ENCODE measurements at places on chromosomes 12 and 14. TPM values are rescaled to one million over a fixed set of nuclear protein-coding genes. Genes with fewer than 3 reads are reported as not detected.

Gene SELPLG
- total RNA-seq = 6.6 TPM

Gene NEUROD4
- total RNA-seq = not detected

Gene PEBP1
- 187 TPM for total RNA-seq

Gene SYT1
- 4.1 TPM for total RNA-seq

Gene A2ML1
- not detected for total RNA-seq

Gene IL31
- not detected for total RNA-seq

Gene ARHGAP9
- total RNA-seq = 0.66 TPM

DNA sequence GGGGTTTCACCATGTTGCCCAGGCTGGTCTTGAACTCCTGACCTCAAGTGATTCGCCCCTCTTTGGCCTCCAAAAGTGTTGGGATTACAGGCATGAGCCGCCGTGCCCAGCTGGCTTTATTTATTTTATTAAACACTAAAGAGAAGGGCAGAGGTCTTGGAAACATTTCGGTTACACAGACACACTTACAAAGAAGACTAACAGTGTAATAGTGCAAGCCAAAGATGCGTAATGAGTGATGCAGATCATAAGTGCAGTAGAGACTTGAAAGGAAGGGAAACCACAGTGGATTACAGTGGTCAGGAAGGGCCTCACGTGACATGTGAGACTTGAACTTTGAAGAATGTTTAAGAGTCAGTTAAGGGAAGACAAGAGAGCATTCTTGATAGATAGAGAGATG is 33.9 kb upstream of the CDK17 start:
- peak; percentile 39 for DNase-seq

DNA sequence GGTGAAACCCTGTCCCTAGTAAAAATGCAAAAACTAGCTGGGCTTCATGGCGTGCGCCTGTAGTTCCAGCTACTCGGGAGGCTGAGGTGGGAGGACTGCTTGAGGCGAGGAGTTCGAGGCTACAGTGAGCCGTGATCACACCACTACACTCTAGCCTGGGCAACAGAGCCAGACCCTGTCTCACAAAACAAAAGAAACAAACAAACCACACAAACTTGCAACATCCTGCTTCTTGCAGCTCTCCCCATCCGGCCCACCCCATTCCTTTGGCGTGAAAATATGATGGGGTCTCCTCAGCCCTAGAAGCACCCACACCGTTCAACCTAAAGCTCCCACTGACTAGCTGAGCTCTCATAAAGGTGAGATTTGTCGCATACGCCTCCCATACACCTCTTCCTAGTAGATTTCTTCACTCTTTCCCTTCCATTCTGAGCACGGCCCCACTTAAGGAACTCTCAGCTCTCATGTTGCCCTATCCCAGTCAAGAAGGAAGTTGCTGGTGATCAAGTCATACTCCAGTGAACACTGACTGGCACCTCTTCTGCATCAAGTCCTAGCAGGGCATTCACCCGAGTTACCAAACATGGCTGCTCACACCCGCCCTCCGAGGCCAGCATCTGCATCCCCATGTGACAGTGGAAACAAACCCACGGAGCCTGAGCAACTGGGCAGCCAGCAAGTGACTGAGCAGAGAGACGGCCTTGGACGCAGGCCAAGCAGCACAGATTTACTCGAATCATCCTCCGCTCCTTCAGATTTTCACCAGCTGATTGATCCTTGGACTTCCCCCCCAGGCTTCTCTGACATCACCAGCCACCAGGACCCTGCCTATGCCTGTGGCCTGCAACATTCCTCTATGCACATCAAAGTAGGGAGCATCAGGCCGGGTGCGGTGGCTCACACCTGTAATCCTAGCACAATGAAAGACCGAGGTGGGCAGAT is 18.9 kb upstream of the CD27 start:
- DNase-seq = no peak

- DNase-seq = peak; percentile 2
Measured at GRCh38 chr12:72057330-72057914, 118.8 kb downstream of the TPH2 start.

- DNase-seq = no peak
Measured at GRCh38 chr12:49388682-49389386, 21.6 kb downstream of the SPATS2 start.

DNA sequence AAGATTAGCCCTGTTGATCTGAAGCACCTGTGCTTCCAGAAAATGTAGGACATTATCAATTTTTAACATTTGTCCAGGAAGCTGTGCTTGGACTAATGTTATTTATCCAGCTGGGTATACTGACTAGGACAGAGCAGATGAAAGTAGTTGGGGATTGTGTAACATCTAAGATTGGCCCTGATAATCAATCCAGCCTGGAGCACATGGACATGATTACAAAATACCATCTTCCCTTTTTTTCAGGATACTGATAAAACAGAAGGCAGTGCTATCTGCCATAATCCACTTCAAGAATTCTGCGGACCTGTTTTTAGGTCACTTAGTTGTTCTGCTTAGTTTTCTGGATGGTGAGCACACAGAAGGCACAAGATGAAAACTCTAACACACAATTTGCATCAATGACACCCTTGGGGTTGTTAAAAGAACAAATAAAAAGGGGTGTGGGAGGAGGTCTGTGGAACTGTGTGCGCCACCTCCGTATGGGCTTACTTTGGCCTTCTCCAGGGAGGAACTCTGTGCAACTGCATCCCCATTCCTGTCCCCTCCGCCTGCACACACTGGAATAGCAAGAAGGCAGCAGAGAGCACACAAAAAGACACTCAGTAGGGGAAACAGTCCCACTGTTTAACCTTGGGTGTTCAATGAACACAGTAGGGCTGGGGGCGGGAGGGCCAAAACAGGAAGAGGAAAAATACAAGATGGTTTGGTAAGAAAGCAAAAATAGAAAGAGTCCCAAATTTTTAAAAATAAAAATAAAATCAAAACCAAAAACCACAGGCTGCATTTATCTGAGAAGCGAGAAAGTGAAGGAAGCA is 31.1 kb upstream of the DUSP6 start:
- no peak for DNase-seq

DNA sequence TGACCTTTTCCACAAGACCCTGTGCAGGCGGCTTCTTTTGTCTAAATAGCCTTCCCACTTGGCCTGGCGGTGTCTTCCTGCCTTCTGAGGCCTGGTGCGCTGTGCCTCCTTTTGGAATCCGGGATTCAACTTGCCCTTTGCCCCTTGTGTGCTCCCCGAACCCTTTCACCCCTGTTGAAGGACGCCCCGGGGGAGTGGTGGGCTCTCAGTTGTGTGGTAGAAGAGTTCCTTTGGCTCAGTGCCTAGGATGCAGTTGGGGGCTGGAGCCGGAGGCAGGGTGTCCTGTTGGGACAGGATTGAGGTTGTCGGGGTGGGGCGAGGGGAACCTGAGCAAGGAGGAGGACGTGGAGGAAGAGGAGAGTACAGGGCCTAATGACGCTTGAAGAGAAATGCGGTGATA is 34.5 kb downstream of the KLC1 start:
- DNase-seq = no peak

DNA sequence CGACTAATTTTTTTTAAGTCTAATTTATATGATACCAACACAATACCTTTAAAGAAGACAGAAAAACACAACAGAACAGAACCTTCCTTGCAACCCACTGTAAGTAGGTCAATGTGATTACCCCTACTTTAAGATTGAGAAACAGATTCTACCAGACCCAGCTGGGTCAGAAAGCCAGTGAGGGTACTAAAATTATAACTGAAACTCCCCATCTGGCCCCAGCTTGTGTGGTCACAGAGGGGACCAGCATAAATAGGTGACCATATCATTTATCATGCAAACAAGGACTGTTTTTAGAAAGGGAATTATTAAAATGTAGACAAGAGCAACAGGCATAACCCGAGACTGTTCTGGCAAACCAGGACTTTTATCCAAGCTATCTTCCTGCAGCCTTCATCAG is 30.1 kb upstream of the FRMD6 start:
- no peak for DNase-seq

DNA sequence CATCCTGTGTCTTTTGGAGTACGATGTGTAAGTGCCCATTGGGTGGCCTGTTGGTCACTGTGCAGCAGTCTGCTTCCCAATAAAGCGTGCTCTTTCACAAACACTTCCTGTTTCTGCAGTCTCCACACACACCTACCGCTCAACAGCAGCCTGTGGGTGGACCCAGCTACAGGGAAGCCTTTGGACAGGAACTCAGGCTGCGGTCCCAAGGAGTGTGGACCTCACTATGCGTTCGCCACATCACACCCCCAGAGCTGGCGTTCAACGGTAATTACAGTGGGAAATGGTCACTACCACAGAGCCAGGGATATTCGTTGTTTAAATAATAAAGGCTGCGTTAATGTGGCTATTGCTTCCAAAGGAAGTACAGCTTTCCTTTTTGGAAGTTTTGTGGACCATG is 16.2 kb downstream of the PSMC1 start:
- no peak for DNase-seq

DNA sequence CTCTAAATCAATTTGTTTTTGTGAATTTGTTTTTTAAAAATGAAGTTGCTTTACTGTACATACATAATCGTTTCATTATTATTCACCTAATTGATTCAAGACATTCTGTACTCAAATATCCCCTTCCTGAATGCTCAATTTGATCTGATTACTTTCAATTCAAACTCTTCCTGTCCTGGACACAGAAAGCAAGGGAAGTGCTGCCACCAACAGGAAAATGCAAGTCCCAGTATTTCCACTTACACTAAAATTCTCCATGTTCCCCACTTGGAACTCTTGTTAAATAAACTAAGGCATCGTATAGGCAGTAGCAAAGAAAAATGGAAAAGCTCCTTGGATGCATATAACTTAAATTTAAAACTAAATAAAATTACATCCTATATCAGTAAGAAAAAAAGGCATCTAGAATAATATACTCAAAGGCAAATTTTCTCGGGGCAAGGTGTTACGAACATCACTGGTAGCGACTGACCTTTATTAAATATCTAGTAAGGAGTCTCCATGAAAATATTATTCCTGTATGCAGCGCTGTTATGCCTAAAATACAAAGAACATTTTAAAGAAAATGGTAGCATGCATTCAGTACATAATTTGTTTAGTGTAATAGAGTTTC is 72.0 kb upstream of the DBX2 start:
- peak; percentile 7 for DNase-seq

DNA sequence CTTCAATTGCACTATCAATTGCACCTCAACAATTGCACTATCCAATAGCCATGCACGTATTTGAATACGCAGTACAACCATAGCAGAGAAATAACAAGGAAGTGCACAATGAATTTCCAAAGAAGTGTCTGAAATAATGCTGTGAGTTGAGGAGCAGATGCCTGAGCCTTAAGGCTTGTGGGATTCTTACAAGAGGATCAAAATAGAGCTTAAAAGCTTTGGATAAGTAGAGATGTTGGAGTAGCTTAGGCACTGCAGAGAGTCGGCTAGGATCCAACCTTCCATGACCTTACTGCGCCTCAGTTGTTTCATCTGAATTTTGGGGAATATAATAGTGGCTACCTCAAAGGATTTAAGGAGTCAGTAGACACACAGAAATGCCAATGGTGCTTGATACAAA is 196.1 kb upstream of the FLRT2 start:
- DNase-seq = no peak

DNA sequence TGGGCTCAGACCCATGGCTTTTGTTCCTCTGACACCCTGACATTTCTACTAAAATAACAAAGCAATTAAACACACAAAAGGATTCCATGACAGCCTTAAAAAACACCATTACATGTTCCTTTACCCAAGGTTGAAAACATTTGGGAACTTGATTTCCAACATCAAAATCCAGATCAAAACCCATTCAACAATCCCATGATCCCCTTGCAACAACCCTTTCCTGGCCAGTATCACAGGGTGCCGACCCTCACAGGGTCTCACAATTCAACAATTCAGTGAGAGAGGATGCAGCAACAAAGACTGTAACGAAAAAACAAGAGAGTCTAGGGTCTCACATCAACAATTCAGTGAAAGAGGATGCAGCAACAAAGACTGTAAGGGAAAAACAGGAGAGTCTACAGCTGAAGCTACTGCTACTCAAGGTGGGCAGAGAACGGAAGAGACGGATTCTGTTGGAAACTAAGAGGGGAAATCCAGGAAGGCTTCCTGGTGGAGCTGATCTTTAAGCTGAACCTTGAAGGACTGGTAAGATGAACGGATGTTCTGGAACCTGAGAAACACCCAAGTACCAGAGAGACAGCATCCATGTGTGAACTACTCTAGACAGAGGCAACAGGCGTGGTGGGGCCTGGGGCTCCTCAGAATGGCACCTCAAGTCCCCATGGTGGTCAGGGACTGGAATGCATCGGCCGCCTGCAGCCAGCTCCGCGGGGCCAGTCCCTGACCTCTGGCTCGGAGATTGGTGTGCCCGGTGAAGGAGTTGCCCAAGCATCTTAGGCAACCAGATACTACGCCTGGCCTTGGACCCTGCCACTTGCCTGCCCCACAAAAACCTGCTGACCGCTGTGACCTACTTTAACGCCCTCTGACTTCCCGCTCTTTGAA is 22.7 kb upstream of the ZFP36L1 start:
- no peak for DNase-seq

- no peak for DNase-seq
Measured at GRCh38 chr14:65915125-65915524, 502.6 kb downstream of the FUT8 start.

- DNase-seq = no peak
Measured at GRCh38 chr14:95195031-95195430, 37.7 kb upstream of the DICER1 start.

DNA sequence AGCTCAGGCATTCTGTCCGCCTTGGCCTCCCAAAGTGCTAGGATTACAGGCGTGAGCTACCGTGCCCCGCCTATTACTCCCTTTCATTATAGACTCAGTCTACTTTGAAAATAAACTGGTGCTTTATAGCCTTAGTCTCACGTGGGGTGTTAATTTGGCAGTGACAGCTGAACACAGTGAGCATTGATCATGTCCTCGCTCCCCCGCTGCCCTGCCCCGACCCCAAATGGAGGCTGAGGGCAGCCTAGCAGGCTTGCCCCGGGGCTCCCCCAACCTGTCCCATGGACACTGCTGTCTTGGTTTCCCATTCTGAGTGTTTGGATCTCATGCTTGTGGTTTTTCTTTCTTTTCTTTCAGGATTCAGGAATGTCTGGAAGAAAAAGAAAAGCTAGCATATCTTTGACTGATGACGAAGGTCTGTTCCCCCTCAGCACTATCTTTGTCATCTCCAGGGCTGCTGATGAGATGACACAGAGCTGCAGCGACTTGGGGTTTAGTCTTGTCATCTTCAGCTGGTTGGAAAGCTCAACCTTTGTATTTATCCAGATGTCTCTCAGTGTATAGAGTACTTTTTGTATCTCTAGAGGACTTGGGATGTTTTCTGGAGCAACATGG is 42.2 kb downstream of the EP400 start:
- no peak for DNase-seq

DNA sequence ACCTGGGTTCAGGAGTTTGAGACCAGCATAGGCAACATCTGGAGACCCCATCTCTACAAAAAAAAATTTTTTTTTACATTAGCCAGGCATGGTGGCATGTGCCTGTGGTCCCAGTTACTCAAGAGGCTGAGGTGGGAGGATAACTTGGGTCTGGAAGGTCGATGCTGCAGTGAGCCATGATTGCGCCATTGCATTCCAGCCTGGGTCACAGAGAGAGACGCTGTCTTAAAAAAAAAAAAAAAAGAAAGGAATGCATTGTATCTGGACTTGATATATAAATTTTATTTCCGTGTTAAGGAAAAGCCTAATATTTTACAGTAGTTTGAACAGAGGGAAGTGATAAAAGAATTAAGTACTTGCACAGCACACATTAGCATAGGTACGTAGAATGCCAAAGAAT is 97.2 kb downstream of the ZC3H14 start:
- DNase-seq = no peak

GRCh38 chr12:65778258-65779090 is 45.8 kb upstream of the HMGA2 start:
- peak; percentile 64 for DNase-seq

Data from HFFc6 (cell line).